ENCODE measurements at places on chromosomes 4 and X.

GRCh38 chrX:1418901-1419544 lies 27.1 kb upstream of the SLC25A6 start:
- no peak for DNase-seq

DNA sequence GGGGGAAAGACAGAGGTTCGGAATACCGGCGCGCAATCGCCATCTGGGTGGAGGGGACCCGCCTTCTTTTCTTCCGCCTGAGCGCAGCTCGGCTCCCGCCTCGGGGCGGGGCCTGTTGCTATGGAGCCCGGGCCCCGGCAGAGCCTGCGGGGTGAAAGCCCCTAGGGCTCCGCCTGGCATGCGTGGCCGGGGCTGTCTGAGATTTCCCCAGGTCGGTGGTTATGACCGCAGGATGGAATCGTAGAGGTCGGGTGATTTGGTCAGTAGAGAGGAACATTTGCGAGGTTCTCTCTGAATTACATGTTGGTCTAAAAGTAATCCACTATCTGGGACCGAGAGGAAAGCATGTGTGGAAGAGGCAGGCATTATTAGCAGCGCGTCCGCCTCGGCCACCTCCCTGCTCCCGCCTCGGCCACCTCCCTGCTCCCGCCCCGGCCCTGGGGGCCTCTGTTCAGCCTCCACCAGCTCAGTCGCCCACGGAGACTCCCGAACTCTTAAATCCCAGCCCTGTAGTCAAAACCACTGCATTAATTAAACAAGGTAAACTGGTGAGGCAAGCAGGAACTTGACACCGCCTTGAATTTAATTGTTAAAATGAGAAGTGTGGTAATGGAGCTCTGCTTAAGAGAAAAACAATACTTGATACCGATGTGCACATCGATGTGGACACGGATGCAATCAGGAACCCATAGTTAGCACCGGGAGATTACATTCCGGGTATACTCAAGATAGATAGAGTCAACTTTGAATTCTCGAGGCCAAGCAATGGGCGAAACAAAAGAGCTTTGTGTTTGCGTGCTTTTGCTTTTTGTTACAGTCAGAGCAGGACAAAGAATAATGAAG lies 45.2 kb downstream of the TRIM2 start:
- DNase-seq, result peak; percentile 41

GRCh38 chr4:139419388-139419914 lies 34.5 kb upstream of the RAB33B start:
- no peak for DNase-seq

GRCh38 chr4:94595880-94596483 lies 144.2 kb downstream of the PDLIM5 start:
- peak; percentile 8 for DNase-seq

- DNase-seq, result no peak
These were observed 142.5 kb downstream of the PPARGC1A start for GRCh38 chr4:23747281-23747735.

- no peak for DNase-seq
These were observed 72.7 kb downstream of the SPRY1 start for GRCh38 chr4:123469245-123469644.

- DNase-seq, result no peak
These were observed 10.1 kb downstream of the WDR1 start for GRCh38 chr4:10106421-10107039.

- no peak for DNase-seq
These were observed 282.1 kb upstream of the GIMD1 start for GRCh38 chr4:106650701-106651100.

GRCh38 chrX:78643874-78644273 lies 15.3 kb downstream of the RTL3 start:
- DNase-seq, result no peak

DNA sequence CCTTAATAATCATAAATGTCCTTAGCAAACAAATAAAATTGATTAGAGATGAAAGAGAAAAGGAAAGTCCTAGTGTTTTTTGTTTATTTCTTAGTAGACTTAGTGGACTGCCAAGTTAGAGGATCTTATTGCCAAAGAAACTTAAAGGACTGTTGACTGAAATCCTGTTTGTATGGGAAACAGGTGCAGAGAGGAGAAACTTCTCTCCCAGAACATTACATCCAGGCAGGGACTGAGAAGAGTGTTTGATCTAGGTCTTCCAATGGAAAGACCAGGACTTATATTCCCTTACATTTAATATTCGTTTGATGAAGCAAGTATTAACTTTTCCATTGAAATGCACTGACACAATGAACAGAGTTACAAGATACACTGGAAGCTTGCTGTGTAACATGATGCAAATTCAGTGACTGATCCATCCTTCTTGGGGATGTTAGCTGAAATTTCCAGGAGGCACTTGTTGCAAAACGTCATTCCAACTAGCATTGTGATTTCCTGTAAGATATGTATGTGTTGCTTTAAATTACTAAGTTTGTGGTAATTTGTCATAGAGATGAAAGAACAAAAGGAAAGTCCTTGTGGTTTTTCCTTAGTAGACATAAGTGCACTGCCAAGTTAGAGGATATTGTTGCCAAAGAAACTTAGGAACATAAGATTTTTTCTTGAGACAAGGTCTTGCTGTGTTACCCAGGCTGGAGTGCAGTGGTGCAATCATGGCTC lies 505.6 kb downstream of the STIM2 start:
- no peak for DNase-seq

- DNase-seq, result no peak
These were observed 273.9 kb downstream of the BCOR start for GRCh38 chrX:39823854-39824253.

GRCh38 chrX:63740382-63740781 lies 44.6 kb downstream of the ARHGEF9 start:
- DNase-seq, result no peak

DNA sequence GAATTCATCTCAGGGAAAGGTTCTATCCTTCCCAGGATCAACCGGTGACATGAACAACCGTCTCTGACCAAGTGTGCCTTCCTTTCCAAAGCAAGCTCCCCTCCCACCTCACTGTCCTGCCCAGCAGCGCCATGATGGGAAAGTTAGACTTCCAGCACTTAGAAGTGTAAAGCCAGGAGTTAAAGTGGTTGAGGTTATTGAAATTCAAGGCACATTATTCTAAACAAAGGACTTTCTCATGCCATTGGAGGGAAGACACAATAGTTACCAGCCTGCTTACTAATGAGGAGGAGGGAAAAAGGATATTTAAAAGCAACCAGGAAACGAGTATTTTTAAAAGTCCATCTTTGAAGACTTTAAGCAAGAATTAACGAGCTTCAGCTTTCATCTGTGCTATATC lies 96.8 kb downstream of the NSUN7 start:
- DNase-seq, result no peak

- DNase-seq, result no peak
These were observed 326.6 kb upstream of the F9 start for GRCh38 chrX:139203651-139204570.

DNA sequence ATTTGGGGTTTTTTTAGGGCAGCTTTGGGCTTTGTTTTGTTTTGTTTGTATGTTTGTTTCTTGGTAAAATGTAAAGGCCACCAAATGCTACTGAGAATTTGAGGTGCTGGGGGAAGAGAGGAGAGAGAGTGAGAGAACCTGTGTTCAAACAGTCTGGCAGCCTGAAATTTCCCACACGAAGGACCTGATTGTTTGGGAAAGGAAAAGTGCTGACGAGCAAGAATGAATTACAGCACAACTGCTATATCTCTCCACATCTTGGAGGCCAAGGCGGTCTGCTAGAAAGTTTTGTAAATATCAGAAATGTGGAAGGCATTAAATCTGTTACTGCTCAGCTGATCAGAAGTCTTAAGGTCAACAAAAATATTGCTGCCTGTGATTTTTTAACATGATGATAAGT lies 170.5 kb downstream of the PALLD start:
- DNase-seq, result no peak

GRCh38 chrX:7067256-7067655 lies 80.3 kb upstream of the STS start:
- DNase-seq, result no peak

DNA sequence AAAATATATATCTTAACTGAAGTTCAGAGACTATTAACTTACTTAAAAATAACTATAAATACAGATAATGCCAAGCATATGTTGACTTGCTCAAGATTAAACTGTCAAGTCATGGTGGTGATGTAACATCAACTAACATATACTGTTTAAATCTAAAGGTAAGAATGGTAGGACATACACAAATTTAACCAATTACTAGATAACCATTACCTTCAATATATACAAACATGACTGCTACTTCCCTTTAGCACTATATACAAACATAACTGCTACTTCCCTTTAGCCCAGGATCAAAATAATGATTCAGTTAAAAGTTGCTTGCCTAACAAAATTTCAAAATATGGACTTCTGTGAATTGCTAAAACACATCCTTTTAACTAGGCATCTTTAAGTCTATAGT lies 14.9 kb downstream of the HNRNPD start:
- DNase-seq, result no peak

DNA sequence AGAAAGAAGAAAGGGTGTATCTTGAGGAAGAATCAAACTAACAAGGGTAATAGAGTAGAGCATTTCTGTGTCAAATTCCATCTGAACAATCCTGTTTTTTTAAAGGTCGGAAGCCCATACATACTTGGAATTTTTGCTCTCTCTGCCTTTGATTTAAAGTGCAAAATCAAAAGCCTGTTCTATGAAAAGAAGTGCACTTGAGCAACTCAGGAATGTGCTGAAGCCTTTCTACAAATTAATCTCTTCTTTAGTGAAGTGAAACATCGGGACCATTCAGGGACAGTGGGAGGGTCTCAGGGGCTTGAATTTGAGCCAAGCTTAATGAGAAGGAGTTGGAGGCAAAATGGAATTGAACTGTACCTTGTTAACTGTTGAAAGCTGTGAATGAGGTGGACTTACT lies 1008.5 kb upstream of the LCORL start:
- DNase-seq, result no peak

GRCh38 chrX:56995271-56995994 lies at the start of gene SPIN3:
Gene SPIN3 (minus strand): TSS chrX:56995541. CDS start chrX:56994947, 594 bp downstream.
- peak; percentile 56 for DNase-seq

- no peak for DNase-seq
These were observed 199.4 kb downstream of the PALLD start for GRCh38 chr4:168696280-168696679.

DNA sequence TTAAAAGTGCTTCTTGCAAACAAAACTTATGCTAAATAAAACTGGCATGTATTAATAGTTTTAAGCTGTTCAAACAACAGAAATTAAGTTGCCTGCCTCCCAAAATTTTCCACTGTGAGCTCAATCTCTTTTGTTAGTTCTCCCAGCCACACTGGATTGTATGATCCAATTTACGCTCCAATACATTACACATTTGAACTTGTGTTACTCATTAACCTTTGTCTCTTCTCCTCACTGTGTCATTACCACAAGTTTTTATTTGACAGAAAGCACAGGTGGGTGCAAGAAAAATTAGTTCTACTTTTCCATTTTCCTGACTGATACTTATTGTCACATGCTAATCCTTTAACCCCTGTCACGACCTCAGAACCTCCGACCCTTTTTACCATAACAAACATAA lies 55.5 kb downstream of the SHISA3 start:
- no peak for DNase-seq

DNA sequence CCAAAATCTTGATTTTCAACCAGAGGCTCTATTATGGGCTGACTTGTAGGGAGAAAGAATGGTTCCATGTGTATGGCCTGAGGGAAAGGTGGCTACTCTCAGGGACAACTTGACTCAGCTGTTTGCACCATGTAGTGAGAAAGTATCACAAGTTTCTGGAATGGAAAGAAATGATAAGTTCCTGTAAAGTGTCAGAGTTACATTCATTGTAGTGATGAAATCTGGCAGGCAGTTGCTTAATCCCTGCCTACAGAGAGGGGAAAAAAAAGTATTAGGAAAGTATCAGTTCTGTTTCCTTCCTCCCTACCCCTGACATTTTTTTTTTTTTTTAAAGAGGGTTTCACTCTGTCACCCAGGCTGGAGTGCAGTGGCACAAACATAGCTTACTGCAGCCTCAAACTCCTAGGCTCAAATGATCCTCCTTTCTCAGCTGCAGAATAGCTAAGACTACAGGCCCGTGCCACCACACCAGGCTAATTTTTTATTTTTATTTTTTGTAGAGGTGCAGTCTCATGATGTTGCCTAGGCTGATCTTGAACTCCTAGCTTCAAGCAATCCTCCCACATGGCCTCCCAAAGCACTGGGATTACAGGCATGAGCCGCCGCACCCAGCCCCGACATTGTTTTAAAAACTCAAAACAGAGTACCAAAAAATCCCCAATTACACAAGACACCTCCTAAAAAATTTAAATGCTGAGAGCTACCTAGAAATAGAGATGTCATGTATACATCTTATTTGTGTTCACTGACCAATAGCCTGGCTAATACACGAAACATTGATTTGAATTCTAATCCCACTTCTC lies 4.8 kb upstream of the FBXL5 start:
- DNase-seq, result no peak

GRCh38 chr4:173301518-173302201 lies 32.5 kb downstream of the HMGB2 start:
- no peak for DNase-seq

DNA sequence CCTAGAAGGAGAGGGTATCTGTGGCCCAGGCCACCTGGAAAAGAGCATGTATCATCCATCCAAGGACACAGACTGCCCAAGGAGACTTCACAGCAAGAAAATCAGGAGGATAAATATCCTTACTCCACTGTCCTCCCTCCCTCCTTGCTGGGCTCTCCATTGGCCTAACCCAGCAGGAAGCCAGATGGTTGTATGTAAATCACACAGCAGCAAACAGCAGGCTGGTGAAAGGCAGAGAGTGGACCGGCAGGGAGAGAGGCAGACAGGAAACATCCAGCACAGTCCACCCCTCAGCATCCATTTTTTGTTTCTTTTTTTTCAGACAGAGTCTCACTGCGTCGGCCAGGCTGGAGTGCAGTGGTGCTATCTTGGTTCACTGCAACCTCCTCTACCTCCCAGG lies 17.5 kb downstream of the TXK start:
- no peak for DNase-seq

GRCh38 chrX:129647418-129648410 lies 7.0 kb downstream of the APLN start:
- no peak for DNase-seq

GRCh38 chr4:132548463-132548862 lies 600.6 kb upstream of the PCDH10 start:
- DNase-seq, result no peak

DNA sequence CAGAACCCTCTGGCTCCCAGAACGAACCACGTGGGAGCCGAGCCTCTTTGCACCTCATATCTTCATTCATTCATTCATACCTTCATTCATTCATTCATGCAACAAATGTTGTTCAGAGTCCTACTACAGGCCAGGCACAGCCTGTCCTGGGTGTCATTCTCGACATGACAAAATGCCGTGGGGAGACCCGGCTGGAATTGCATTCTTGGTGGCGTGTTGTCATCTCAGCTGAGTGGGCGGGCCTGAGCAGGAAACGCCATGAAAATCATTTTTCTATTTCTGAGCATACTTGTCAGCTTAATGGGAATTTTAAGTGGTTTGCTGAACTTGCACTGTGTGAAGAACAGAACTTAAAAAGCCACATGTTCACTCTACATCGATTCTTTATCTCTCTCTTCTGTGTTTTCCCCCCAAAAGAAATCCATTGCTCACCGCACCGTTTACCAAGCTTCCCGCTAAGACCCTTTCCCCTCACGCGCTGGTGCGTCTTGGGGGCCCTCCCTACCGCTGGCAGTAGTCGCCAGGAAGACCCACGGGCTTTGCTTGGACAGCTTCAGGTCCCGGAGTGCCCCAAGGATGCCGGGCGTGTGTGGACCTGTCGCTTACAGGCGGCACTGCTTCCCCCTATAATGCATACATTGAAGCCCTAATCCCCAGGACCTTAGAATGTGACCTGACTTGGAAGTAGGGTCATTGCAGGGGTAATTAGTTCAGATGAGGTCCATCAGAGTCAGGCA lies 41.6 kb upstream of the HMX1 start:
- DNase-seq, result no peak

All from GM12878 (cell line).